Activated CD4-positive, alpha-beta T cell treated with anti-CD3 and anti-CD28 coated beads for 36 hours (primary cell): ENCODE measurements at places on chromosomes 13 and 19. TPM values are rescaled to one million over a fixed set of nuclear protein-coding genes. Genes with fewer than 3 reads are reported as not detected.

- DNase-seq, result no peak
- no peaks in the 10 kb centered on the region for H3K27me3 ChIP-seq
- no peaks in the 10 kb centered on the region for H3K4me1 ChIP-seq
- H3K36me3 ChIP-seq, result no peaks in the 10 kb centered on the region
- no peak overlapping the region for H3K27ac ChIP-seq
Measured at GRCh38 chr13:56501750-56502149, 639.0 kb upstream of the PRR20A start.

Gene LIG1
- total RNA-seq, result 193 TPM

Gene PALM
- total RNA-seq, result 0.18 TPM

DNA sequence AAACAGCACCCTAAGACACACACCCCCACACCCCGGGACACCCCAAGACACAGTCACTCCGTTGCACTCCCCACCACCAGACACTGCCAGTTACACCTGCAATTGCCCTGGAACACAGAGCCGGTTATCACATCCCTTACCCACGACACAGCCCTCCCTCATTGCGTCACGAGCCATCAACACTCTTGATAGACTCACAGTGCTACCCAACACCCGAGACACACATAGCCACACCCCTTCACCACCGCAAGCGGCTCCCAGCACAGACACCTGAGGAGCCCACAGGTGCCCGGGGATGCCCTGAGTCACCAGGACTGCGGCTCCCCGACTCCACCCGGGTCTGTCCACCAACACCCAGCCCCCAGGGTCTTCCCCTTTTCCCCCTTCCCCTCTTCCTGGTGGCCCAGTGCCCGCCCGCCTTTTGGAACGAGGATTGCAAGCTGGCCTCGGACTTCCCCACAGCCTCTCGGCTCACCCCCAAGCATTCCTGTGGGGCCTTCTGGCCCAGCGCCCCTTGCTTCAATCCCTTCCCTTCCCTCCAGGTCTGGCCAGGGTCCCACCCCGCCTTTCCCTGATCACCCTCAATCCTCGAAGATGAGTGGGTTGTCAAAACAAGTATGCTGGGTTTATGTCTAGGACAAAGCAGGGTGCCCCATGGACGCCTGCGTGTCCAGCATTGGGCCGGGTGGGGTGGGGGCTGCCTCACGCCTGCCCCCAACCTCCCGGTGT is 1.7 kb upstream of the PTGER1 start:
- peaks cover 6% of the 10 kb centered on the region for H3K36me3 ChIP-seq
- H3K27ac ChIP-seq, result no peak overlapping the region
- H3K4me1 ChIP-seq, result peaks cover 30% of the 10 kb centered on the region
- H3K27me3 ChIP-seq, result peaks cover 16% of the 10 kb centered on the region

Gene UBE2L5
- total RNA-seq, result not detected
